PC-3 (cell line): ENCODE measurements at places on chromosomes 2 and 18.

DNA sequence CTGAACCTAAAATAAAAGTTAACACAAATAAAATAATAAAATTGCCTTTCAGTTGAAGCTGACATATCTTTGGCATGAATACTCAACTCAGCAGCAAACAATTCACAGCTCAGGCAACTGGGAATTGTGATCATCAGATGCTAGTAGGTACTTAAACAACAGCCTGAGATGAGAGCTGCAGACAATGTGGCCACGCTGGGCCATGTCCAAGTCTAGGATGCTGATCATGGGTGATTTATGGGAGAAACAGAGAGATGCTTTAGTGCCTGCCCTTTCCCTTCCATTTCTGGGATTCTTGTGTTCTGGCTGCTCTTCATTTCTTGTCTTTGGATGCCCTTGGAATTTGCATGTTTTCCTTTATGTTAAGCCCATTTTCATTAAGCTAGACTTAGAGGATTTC is 212.4 kb upstream of the CWC22 start:
- DNase-seq = no peak

DNA sequence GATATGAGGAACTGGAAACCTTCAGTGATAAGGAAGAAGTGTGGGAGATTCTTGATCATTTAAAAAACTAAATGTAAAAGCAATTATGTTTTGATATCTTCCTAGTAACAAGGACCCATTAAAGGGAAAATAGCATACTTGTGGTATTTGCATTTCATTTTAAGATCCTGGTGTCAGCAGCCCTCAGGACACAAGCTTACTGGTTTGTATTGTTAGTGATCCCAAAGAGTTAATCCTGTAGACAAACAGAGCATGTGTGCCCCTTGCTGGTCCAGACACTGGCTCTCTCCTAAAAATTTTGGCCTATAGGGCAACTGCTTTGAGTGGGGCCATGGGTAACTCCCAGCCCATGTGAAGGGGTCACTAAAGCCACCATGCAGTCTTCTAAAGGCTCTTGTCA is 101.1 kb upstream of the TFCP2L1 start:
- DNase-seq = peak; percentile 12

GRCh38 chr2:95056461-95057459 is 31.3 kb downstream of the MAL start:
- peak; percentile 87 for DNase-seq

GRCh38 chr2:19786408-19787058 is 115.2 kb downstream of the TTC32 start:
- DNase-seq = peak; percentile 48

GRCh38 chr2:187644981-187645380 is 90.7 kb upstream of the TFPI start:
- no peak for DNase-seq

DNA sequence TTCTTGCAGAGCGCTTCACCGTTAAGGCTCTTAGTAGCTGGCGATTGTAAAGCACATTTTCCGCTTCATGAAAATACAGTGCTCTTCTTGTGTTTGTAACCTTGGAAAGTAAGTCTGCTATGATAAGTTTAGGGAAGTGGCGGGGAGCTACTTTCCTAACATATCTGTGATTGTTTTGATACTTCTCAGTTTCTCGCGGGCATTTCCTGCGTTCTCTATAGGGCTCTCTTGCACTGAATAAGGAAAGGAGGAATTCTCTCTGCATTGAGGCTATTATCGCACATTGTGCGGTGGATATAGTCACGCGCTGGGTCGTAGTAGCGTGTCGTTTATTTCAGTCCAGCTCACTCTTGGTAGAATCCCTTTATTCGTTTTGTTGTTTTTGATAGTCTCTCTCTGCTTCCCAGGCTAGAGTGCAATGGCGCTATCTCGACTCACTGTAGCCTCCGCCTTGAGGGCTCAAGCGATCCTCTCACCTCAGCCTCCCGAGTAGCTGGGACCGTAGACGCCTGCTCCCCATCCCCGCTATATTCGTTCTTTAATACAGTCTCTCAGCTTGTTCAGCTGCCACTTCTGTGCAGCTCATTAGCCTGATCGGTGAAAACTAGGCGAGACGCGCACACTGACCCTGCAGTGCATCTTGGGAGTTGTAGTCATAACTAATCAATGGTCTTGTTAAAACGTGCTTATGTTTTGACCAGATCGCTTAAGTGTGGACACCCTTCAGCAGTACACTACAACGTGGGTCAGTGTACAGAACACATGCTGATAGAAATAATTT is 1.0 kb upstream of the PPP4R3B start:
- peak; percentile 64 for DNase-seq

- no peak for DNase-seq
Observed at GRCh38 chr2:213306316-213306942, 22.2 kb downstream of the SPAG16 start.

- no peak for DNase-seq
Observed at GRCh38 chr2:219434468-219434717, 250 bp upstream of the SPEG start.

DNA sequence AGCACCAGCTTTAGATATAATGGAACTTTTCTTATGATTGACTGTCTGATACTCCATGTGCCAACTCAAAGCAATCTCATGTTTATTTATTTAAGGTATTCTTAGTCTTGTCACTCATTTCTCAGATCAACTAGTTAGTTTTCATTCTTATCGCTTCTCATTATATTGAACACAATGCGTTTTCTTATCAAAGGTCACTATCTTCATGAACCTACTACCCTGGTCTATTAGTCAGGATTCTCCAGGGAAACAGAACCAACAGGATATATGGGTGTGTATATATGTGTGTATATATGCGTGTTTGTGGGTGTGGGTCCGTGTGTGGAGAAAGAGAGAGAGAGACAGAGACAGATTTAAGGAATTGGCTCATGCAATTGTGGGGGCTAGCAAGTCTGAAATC is 619.9 kb downstream of the ZEB2 start:
- DNase-seq = no peak
